ENCODE measurements at places on chromosomes 3 and 15.
A peak's percentile ranks its signal among the peaks of the same experiment; 100 is the strongest.

DNA sequence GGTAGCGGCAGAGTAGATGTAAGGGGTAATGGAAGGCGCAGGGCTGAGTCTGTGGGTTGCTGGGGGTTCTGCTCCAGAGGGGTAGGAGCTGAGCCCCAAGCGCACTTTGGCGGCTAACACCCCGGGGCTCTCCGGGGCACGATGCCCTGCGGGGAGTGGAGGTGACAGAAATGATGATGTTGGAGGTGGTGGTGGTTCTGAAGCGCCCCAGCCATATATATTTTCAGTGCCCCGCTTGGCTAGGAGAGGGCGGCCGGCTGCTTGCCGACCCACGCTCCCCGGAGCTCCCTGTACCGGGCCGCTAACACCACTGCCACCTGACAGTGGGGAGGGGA lies 9.7 kb downstream of the ZIC4 start:
- DNase-seq = no peak

DNA sequence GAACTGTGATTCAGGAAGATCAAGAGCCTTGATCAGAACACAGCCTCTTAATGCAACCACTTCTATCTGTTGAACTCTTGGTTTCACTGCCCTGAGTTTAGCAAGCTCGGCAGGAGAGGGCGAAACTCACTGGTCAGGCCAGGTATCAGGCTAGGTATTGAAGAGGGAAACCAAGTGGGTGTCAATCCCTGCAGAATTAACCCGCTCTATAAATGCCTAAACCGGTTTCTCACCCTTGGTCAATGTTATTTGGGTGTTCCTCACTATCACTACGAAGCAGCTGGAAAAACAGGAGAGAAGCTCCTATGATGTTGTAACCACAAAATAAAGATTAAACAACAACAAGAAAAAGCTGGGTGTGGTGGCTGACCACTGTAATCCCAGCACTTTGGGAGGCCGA lies 23.9 kb downstream of the LIPH start:
- DNase-seq = no peak

DNA sequence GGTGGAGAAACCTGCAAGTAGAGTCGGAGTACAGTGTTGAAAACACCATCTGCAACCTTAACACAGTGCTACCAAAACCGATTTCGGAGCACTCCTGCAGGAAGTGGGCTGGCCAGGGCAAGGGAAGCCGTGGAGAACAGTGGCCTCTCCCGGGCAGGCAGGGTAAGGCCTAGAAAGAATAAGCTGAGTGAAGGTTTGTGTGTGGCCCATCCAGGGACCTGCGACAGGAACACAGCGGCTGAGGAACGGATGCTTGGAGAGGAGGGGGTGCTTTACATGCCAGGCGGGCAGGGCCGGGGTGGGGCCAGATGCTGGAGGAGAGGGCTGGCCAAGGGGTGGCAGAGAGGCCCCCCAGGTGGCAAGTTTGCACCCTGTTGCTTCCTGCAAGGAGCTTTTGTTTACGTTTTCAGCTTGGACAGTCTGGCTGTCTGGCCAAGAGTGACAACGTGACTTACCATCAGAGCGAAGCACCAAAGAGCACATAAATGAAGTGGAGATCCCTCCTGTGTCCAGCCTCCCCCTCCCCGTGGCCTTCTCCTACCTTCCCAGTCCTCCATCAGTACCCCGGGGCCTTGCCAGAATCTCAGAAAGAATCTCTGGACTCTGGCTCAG lies 156.5 kb downstream of the PGPEP1L start:
- DNase-seq = peak; percentile 55

DNA sequence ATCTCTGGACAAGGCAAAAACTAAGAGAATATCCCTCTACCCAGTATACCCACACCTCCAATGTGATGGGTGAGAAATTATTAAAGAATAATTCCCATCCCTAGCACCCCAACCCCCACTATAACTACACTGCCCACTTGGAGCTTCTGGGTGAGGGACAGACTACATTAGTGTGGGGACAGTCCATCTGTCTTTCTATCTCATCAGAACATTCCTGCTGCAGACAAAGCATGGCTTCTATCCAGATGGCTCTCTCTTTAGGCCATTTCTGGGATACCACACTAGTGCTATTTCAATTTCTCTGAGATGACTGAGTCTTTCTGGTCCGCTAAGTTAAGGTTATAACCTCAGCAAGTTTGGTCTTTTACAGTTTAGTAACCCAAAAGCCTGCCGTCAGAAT lies 6.6 kb downstream of the CSNK1G1 start:
- DNase-seq = no peak

- DNase-seq = no peak
Observed at GRCh38 chr15:88586401-88587162, 34.6 kb upstream of the AEN start.

DNA sequence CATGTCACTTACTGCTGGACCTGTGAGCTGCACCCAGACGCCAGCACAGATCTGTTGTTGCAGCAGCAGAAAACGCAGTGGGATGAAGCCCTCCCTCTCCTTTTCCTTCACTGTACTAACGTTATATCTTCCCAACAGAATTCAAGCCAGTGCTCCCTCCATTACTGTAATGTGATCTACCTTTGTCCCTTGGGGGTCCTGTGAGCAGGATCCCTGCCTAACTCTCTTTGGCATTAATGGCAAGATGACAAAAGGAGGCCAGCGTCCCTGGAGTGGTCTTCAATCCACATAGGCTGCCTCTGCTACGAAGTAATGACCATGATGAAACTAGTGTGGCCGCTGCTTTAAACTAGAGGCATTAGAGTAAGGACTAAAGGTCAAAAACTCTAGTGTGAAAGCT lies 69.3 kb upstream of the SOX14 start:
- no peak for DNase-seq

Data from stimulated activated naive B cell treated with anti-CD40 and anti-IgM and Interleukin-4, amounts not matched to agents 10 μg/mL and 1 μg/mL and 100 μg/mL, for 72 hours (primary cell).